Omental fat pad (tissue), 4 donors: ENCODE measurements at places on chromosomes 2 and 18. TPM values are rescaled to one million over a fixed set of nuclear protein-coding genes. Genes with fewer than 3 reads are reported as not detected.

GRCh38 chr2:176174382-176174823 is 14.1 kb upstream of the HOXD1 start:
- no peak for DNase-seq

DNA sequence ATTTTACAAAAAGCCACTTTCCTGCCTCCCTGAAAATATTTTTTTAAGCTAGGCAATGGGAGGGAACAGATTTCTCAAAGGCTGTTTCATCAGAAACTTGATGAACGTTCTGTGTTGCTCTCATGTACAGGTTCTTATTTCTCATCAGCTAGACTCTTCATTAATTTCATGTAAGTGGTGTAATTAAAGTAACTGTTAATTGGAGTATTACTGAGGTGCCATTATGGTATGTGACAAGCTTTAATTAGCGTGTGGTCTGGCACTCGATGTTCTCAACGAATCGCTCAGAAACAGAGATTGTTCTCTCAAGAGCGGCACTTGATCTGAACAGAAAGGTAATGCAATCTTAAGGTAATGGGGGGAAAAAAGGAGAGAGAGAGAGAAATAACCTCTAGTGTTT is 81.9 kb upstream of the MYCN start:
- no peak for DNase-seq

GRCh38 chr2:146135245-146135644 is 1615.3 kb upstream of the ZEB2 start:
- DNase-seq, result no peak

GRCh38 chr2:59182249-59182648 is 941.1 kb upstream of the FANCL start:
- DNase-seq, result no peak

Gene PIKFYVE
- 37.4 TPM for total RNA-seq

GRCh38 chr2:182090486-182090885 is 104.8 kb downstream of the PPP1R1C start:
- no peak for DNase-seq

Gene VWA3B
- total RNA-seq, result not detected

- DNase-seq, result no peak
Observed at GRCh38 chr2:128714285-128714684, 395.6 kb upstream of the HS6ST1 start.

Gene LYG1
- 1.0 TPM for total RNA-seq

Gene UCN
- 2.7 TPM for total RNA-seq

GRCh38 chr2:12316476-12316875 is 400.3 kb upstream of the TRIB2 start:
- no peak for DNase-seq

DNA sequence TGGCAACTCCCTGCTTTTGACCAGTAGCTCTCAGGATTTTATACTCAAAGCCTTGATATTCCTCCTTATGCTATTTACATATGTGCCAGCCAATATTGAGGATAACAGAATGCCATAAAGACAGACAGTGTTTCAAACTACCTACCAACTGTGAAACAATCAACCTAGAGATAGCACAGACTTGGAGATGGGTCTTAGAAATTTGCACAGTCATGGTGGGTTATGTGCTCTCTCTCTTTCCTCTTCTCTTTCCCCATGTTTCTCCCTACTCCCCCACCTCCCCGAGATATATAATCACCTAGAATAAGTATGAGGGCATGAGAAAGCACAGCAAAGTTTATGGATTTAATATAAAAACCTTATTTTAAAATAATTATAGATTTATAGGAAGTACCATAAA is 24.2 kb upstream of the SUCLG1 start:
- no peak for DNase-seq

DNA sequence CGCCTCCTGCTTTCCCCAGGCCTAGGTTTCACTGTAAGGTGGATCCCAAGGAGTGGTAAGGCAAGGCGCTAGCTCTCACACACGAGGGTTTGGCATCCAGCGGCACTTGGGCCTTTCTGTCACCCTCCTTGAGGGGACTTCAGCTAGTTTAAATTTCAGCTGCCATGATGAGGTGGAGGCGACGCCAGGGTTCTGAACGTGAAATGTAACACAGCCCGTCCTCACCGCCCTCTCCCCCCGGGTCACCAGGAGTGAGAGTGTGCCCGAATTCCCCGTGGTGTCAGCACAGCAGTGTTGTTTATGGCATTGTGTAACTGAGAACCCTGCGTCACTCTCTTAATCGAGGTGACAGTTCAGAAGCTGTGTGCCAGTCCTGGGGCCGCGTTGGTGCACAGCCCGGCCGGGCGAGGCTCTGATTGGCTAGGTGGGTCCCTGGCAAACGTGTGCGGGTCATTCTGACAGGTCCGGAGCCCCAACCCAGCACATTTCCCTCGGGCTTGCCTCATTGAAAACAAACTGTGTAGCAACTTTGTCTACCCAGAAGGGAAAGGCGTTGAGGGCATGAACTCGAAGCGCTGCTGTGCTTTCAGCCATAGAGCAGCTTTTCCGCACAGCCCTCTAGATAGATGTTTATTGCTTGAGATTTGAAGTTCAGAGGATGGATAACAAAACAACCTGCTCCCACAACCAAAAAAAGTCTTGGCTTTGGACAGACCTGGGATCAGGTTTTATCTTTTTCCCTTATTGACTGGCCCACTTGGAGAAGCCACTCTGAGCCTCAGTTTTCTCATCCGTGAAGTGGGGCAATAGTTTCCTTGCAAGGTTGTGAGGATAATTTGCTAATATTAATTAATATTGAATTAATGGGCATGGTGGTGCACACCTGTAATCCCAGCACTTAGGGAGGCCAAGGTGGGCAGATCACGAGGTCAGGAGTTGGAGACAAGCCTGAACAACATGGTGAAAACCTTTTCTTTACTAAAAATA is 4.9 kb downstream of the CIDEA start:
- DNase-seq, result no peak

- no peak for DNase-seq
Observed at GRCh38 chr2:102297891-102298290, 13.5 kb upstream of the IL1RL1 start.

Gene OR6B2
- total RNA-seq, result not detected

DNA sequence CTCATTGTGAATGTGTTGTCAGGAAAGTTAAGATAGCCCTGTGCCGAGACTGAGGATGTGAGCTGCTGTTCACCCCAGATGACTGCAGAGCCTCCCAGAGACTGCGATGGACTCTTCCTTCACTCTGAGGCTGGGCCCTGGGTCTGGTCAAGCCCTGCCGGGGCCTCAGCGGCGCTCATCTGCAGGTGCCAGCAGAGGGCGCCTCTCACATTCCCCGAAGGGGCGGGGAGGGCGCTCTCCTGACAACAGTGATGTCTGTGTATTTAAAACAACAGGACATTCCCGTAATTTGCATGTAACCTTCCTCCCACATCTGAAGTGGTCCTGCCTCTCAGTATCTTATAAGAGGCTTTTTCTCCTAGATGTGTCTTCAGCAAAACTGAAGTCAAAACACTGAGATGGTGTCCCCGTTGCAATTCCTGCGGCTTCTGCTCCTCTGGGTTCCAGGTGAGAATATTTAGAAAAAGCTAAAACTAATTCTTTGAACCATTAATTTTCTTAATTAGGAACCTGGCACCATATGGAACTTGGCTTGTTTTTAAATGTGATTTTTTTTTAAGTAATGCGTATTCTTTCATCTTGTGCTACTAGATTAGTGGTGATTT is 1377.9 kb downstream of the RPIA start:
- DNase-seq, result no peak

DNA sequence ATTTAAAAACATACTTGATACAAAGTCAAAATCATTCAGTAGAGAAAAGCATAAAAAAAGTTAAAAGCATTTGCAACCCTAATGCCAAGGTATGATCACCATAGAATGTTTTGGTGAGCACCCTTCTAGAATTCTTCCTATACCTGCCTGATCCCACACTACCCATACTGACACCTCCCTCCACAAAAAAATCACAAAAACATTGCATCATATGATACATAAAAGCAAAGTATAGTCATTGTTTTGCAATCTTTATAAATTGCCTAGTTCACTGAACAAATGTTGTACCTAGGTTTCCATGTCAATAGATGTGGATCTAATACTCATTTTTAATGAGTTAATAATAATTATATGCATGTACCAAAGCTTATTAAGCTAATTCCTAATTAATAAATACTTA is 54.1 kb downstream of the SLC9A4 start:
- DNase-seq, result no peak

GRCh38 chr18:25244924-25245698 is 106.9 kb downstream of the ZNF521 start:
- no peak for DNase-seq

Gene NAB1
- total RNA-seq, result 52.0 TPM
